ENCODE measurements at places on chromosomes 6 and 20. TPM values are rescaled to one million over a fixed set of nuclear protein-coding genes. Genes with fewer than 3 reads are reported as not detected.

The SLC35D3 gene
- total RNA-seq, result 0.07 TPM

The SF3B5 gene
- total RNA-seq, result 198 TPM

The KHDRBS2 gene
- not detected for total RNA-seq

The HLA-DMA gene
- 3.3 TPM for total RNA-seq

The KIAA1755 gene
- total RNA-seq, result 0.18 TPM

The SRF gene
- total RNA-seq, result 17.6 TPM

The SIRPD gene
- not detected for total RNA-seq

The SNAP25 gene
- 15.3 TPM for total RNA-seq

The TMC2 gene
- not detected for total RNA-seq

The BMP2 gene
- total RNA-seq, result 0.33 TPM

The TOMM6 gene
- 321 TPM for total RNA-seq

The FAM217A gene
- total RNA-seq, result not detected

The SLC35F1 gene
- total RNA-seq, result 0.02 TPM

The SLC22A1 gene
- 2.4 TPM for total RNA-seq

The XKR7 gene
- not detected for total RNA-seq

The TSPYL1 gene
- total RNA-seq, result 29.2 TPM

The TPX2 gene
- 119 TPM for total RNA-seq

The DPPA5 gene
- total RNA-seq, result not detected

The HEY2 gene
- total RNA-seq, result not detected

The PTK7 gene
- total RNA-seq, result 4.0 TPM

The MCCD1 gene
- total RNA-seq, result not detected

The DYNLT2 gene
- 0.59 TPM for total RNA-seq

The BTN1A1 gene
- not detected for total RNA-seq

The RTF2 gene
- total RNA-seq, result 93.8 TPM

The RHAG gene
- total RNA-seq, result not detected

The RBPJL gene
- not detected for total RNA-seq

The SESN1 gene
- 11.3 TPM for total RNA-seq

The MOG gene
- not detected for total RNA-seq

The BPIFB2 gene
- total RNA-seq, result not detected

The THEMIS gene
- total RNA-seq, result not detected

The PACRG gene
- total RNA-seq, result 0.32 TPM

The PI3 gene
- total RNA-seq, result 2.2 TPM

The RBM24 gene
- 9.3 TPM for total RNA-seq

All from A549 treated with dexamethasone at 1 μM for 4 hours (cell line).